Spinal cord (tissue), 10 donors: ENCODE measurements at places on chromosomes 6 and 20. TPM values are rescaled to one million over a fixed set of nuclear protein-coding genes. Genes with fewer than 3 reads are reported as not detected.

DNA sequence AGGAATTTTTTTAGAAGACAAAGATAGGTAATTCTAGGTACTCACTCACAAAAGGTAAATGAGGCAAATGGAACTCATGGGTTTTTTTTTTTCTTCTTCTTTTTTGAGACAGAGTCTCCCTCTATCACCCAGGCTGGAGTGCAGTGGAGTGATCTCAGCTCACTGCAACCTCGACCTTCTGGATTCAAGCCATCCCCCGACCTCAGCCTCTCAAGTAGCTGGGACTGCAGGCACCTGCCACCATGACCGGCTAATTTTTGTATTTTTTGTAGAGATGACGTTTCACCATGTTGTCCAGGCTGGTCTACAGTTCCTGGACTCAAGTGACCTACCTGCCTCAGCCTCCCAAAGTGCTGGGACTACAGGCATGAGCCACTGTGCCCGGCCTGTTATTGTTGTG is 126.1 kb downstream of the LRRC1 start:
- no peak for DNase-seq

DNA sequence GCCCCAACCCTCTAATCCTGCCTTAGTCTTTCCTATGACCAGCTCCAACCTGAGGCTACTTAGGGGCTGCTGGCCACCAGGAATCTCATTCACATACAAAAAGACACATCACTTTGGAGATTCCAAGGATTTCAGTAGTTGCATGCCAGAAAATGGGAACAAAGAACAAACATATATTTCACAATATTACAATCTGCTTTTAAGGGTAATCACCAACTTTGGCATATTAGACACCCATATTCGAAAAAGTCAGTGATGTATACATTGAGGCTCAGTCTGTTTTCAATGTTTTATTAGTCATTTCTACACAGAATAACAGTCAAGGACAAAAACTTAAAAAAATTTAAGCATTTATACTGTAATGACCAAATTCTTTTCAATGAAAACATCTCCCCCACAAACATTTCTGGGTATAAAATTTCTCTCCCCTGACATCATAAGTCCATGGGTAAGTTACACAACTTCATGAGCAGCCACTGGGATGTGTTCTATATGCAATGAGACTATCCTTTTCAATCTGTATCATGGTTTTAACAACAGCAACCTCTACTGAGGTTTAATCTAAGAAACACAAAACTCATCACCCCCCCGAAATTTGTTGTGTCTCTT is 103.5 kb downstream of the MAP7 start:
- no peak for DNase-seq

GRCh38 chr6:135008941-135009290 is 45.7 kb downstream of the HBS1L start:
- DNase-seq = no peak

DNA sequence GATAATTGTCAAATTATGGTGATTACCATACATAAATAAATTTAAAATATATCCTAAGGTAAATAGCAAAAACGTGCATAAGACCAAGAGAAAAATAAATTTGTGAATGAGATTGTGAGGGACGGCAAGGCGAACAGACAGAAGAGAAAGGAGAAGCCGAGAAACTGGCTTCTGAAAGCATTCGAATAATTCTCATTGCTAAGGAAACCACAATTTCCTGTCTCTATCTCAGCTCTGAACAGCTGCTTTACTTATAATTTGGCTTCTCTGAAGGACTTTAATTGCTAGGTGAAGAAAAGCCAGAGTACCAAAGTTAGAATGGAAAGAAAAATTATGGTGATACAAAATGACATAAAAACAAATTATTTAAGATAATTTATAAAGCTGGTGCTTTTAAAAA is 79.0 kb upstream of the RGS17 start:
- DNase-seq = no peak

- no peak for DNase-seq
Measured at GRCh38 chr20:52425253-52425652, 233.7 kb upstream of the ZFP64 start.

GRCh38 chr6:12545619-12546409 is 170.8 kb upstream of the PHACTR1 start:
- DNase-seq = no peak

DNA sequence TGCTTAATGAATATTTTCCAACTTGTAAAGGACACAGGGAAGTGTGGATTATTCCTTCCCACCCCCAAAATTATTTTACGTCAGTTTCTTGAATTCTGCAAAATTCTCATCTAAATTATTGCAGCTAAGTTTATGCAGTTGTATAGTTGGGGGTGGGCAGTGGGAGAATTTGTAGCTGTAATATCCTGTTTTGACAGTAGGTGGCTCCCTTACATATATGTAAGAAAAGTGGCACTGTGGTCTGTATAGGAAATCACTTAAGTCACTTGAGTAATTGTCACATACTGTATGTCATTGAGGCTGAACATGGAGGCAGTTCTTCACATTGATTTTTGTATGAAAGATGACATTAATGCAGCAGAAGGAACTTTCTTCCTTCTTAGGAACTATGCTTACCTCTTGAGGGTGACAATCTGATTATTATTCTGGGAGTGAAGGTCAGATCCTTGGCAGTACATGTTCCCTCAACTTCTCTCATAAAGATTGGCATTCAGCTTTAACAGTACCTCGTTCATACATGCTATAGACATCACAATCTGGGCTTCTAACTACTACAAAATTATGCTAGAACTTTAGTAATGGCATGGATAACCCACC is 14.6 kb upstream of the CFAP206 start:
- peak; percentile 86 for DNase-seq

GRCh38 chr6:157205473-157206358 is 117.6 kb downstream of the TMEM242 start:
- no peak for DNase-seq

- DNase-seq = no peak
Measured at GRCh38 chr20:11060423-11061185, 386.8 kb upstream of the JAG1 start.

DNA sequence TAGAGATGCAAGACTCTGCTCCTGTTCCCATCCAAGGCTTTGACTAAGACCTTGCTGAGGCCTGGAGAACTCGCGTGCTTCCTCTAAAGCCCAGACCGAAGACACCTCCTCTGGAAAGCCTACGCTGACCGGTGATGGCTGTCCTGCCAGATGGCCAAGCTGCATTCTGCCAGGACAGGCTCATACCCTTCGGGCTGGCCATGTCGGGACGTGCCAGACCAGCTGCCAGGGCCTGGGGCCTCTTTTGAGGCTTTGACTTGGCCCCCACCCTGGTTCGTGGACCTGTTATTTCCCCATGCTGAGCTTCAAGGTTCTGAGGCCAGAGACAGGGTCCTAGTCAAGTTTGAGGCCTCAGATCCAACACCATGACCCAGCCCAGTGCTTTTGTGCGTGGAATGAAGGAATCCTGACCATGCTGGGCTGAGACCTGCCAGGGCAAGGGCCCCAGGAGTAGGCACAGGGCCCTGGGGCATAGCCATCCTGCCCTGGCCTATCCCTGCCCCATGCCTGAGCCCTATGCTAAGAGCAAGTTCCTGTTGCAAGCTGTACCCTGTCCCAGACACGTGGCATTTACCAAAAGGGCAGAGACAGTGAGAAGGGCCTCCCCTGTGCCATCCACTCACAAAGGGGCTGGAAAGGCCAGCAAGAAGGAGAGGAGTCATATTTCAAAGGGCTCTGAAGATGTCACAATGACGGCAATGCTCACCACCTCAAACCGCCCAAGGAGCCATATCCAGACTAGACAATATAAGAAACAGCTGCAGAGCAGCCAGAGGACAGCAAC is 42.8 kb downstream of the MRPL14 start:
- no peak for DNase-seq

DNA sequence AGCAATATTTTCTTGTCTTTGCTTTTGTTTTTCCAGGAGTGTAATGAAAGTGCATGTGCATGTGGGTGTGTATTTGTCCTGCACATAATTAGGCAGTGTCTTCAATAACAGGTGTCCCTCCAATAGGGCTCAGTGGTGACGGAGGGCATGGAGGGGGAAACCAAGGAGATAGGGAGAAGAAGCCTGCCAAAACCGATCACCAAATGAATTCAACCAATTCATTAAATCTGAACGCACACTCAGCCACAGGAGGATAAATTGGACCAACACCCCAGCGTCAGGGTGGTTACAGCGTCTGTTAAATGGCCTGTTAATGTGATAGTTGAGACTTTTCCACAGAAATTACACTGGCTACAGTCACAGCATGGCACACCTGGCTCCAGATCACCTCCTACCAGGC is 527.6 kb downstream of the CD83 start:
- DNase-seq = no peak

DNA sequence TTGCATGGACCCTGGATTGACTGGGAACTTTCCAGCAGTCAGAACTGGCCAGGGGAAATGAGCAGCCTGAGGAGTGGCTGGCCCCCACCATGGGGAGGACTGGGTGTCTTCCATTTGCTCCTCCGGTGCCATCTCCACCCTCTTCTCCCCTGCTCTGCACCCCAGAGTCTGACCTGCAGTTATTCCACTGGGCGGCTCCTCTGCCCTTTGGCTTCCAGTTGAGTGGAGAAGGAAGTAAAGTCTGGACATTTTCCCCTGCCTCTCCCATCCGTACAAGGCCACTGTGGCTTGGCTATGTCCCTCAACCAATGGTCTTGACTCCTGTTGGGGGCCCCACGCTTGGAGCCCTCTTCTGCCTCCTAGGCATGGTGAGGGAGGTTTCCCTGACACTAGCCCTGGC is 47.9 kb upstream of the NEDD9 start:
- no peak for DNase-seq

Gene UCKL1
- total RNA-seq = 14.1 TPM

Gene MEP1A
- 0.06 TPM for total RNA-seq

Gene IL17F
- total RNA-seq = not detected

Gene FERMT1
- total RNA-seq = 5.2 TPM

Gene TBCC
- total RNA-seq = 32.8 TPM

Gene ERMARD
- 27.2 TPM for total RNA-seq
